Activated CD4-positive, alpha-beta T cell treated with anti-CD3 and anti-CD28 coated beads, Interleukin-2, amount 10 ng/mL, durations not matched to agents 7 days and 5 days (primary cell): ENCODE measurements at places on chromosomes 7 and 10. TPM values are rescaled to one million over a fixed set of nuclear protein-coding genes. Genes with fewer than 3 reads are reported as not detected.

DNA sequence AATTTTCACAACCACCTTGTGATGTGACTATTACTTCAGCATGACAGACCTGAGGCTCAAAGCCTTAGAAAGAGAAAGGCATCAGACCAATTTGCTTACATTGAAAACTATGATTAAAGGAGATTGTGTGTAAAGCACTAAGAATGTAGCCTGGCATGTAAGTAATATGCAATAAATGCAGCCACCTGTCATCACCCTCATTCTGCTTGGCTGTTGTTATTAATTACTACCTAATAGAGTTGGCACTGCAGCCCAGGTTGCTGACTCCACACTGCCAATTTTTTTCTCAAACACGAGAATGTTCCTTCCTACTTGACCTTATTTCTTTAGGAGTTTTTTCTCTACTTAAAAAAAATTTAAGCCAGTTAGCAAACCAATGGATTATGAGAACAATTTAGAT, 61.2 kb upstream of the NPVF start:
- no peak overlapping the region for H3K27ac ChIP-seq
- peaks cover 2% of the 10 kb centered on the region for H3K27me3 ChIP-seq
- no peak overlapping the region for H3K4me3 ChIP-seq
- no peaks in the 10 kb centered on the region for H3K36me3 ChIP-seq

GRCh38 chr10:1491901-1492300, 245.4 kb downstream of the ADARB2 start:
- no peak for DNase-seq
- H3K27me3 ChIP-seq, result no peaks in the 10 kb centered on the region
- no peaks in the 10 kb centered on the region for H3K36me3 ChIP-seq
- no peaks in the 10 kb centered on the region for H3K4me1 ChIP-seq
- no peak overlapping the region for H3K27ac ChIP-seq
- H3K4me3 ChIP-seq, result no peak overlapping the region

- peaks cover 67% of the 10 kb centered on the region for H3K4me1 ChIP-seq
- peaks cover 9% of the 10 kb centered on the region for H3K36me3 ChIP-seq
- H3K4me3 ChIP-seq, result peak overlapping the region; percentile 53
Observed at GRCh38 chr10:35355971-35356724, 19.8 kb downstream of the CCNY start.

- no peak overlapping the region for H3K27ac ChIP-seq
- no peak overlapping the region for H3K4me3 ChIP-seq
- H3K4me1 ChIP-seq, result no peaks in the 10 kb centered on the region
- H3K36me3 ChIP-seq, result no peaks in the 10 kb centered on the region
- no peak for DNase-seq
Observed at GRCh38 chr7:19242246-19242645, 97.0 kb upstream of the FERD3L start.

Gene RNF32
- total RNA-seq, result 2.2 TPM

DNA sequence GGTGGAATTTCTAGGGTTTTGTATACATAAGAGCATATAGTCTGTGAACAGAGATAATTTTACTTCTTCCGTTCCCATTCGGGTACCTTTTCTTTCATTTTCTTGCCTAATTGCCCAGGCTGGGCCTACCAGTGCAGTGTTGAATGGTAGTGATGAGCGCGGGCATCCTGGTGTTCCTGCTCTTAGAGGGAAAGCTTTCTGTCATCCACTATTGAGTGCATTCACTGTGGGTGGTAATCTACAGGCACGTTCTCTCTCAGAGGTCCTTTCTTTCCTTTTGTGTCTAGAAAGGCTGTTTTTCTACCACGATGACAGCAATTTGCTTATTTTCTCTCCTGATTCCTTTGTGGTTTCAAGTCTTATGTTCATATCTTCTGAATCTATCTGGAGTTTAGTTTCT, 65.0 kb downstream of the INPP5A start:
- no peak for DNase-seq
- no peak overlapping the region for H3K4me3 ChIP-seq
- H3K27ac ChIP-seq, result no peak overlapping the region

DNA sequence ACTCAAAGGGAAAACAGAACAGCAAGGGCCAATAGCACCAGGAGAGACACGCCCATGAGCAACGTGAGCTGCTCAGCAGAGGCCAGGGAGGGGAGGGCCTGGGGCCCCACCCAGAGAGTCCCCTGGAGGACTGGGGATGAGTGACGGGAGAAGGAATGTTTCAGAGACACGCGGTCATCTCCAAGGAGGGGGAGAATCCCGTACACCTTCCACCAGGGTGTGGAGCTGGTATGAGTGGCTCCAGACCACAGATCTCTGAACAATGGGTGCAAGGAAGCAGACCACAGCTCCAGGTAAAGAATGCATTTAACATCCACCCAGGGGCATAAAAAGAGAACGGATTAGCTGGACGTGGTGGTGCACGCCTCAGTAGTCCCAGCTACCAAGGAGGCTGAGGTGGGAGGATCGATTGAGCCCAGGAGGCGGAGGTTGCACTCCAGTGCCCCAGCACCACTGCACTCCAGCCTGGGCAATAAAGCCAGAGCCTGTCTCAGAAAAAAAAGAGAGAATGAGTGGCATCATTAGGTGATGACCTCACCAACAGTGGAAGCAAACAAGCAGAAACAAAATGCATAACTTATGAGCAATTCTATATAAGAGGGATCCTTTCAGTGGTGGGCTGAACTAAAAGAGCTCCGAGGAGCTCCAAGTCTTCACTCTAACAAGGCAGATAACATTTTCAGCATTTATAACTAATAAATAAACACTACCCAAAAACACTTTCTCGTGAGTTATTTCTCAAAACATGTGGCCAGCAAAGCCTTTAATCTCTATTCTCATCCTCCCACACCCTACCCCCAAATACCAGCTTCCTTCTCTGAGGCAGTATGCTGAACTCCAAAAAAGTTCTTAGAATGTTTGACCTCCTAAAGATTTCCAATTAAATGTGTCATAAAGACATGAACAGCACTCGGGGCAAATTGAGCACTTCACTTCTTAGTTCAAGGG, 12.5 kb downstream of the PSAP start:
- no peak overlapping the region for H3K27ac ChIP-seq

Gene AKR1D1
- total RNA-seq, result not detected
